Left hindlimb (tissue), 1 donor: ENCODE measurements at places on chromosomes 6 and 20.

DNA sequence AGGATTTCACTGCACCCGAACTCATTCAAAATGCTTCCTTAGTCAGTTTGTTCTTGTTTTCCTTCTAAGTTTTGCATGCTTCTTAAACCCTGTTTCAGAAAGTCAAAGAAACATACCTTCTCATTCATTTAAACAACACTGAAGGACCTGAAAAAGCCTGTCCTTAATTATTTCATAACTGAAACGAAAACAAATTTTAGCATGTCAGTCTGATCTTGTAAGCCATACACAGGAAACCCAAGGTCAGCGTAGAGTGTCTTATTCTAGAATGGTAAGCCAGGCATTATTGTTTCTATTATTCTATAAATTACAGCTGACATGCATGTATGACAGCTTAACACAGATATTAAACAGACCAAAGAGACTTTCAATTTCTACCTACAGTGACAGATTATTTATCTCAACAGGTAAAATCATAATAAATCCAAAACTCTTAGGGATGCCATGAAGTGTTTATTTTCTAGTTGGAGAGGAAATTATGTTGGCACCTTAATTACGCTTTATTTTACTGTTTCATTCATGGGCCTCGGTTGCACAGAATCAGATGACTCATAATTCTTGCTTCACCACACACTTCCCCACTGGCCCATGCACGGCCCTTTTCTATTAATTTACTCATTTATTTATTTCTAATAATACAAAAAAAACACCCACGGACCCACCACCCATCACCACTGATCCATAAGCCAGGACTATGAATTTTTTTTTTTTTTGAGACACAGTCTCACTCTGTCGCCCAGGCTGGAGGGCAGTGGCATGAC lies 39.3 kb upstream of the DUSP22 start:
- DNase-seq: no peak

DNA sequence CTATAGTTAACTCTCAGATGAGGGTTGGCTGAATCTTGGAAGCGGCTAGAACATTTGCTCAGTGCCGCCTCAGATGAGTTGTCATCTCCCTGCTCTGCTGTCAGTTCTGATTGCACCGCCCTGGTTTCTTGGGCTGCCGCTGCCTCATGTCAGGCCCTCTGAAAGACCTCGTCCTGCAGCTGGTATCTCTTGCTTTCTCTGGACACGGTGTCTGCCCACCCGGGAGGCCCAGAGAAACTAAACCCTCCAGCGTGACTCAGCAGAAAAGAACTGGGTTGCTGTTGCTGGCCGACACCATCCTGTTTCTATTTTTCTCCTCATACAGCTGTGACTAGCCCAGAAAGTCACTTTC lies 355.4 kb downstream of the CD83 start:
- DNase-seq: no peak

DNA sequence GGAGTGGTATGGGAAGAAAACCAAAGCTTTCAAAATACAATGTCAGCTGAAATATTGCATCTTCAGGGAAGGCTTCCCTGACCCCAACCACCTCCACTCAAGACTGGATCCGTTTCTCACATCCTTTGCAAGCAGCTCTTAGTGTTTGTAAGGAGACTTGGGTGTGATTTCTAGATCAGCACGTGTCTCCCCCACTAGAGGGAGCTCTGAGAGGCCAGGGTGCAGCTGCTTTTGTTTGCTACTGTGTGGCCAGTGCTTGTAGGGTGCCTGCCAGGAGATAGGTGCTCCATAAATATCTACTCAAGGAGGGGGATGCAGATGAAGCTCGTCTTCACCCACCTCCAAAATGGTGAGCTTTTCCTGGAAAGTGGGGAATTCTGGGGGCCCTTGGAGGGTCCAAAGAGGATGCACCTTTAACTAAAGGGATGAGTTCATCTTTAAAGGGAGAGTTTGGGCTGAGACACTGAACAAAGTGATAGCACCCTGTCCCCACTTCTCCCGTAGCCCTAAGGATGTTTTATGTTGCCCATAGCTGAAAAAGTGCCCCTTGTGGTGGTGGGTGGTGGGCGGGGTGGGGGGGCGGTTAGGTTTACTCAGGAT lies 52.6 kb upstream of the MAFB start:
- DNase-seq: no peak

DNA sequence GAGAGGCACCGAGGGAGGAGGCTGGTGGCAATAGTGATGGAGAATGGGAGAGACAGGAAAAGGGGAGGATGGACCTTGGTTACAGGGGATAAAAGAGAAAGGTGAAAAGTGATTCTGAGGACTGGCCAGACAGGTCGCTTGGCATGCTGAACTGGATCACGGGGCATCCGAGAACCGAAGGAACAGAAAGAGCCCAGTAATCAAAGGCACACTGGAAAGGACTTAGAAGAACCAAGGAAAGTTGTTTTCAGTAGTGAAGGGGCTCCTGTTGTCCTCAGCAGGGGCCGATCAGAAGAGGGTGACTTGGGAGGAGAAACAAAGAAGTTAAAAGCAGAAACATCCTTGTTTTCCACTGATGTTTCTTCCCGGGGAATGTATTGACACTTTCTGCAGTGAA lies 18.9 kb downstream of the SYTL3 start:
- DNase-seq: no peak

GRCh38 chr6:65299236-65299635 lies 407.8 kb downstream of the EYS start:
- no peak for DNase-seq

GRCh38 chr6:122429323-122429722 lies 29.9 kb downstream of the HSF2 start:
- DNase-seq: no peak

DNA sequence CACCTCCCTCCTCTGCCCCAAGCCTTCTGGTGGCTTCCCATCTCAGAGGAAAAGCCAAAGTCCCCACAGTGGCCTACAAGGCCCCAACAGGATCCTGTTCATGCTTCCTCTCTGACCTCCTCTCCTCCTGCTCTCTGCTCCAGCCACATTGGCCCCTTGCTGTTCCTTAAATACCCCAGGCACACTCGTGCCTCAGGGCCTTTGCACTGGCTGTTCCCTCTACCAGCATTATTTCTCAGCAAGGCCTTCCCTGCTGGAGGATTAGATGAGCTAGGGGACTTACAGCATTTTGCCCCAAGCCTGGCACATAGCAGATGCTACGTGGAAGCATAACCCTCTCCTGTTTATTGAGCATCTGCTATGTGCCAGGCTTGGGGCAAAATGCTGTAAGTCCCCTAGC lies 7.8 kb downstream of the CCN5 start:
- no peak for DNase-seq
